ENCODE measurements at places on chromosomes 16 and 17. TPM values are rescaled to one million over a fixed set of nuclear protein-coding genes. Genes with fewer than 3 reads are reported as not detected.

GRCh38 chr17:80817861-80818260 lies 173.8 kb upstream of the CHMP6 start:
- H3K36me3 ChIP-seq, result peaks cover 1% of the 10 kb centered on the region
- no peak overlapping the region for H3K27ac ChIP-seq
- H3K27me3 ChIP-seq, result no peaks in the 10 kb centered on the region
- no peaks in the 10 kb centered on the region for H3K4me1 ChIP-seq
- no peak overlapping the region for H3K4me3 ChIP-seq
- DNase-seq, result no peak

DNA sequence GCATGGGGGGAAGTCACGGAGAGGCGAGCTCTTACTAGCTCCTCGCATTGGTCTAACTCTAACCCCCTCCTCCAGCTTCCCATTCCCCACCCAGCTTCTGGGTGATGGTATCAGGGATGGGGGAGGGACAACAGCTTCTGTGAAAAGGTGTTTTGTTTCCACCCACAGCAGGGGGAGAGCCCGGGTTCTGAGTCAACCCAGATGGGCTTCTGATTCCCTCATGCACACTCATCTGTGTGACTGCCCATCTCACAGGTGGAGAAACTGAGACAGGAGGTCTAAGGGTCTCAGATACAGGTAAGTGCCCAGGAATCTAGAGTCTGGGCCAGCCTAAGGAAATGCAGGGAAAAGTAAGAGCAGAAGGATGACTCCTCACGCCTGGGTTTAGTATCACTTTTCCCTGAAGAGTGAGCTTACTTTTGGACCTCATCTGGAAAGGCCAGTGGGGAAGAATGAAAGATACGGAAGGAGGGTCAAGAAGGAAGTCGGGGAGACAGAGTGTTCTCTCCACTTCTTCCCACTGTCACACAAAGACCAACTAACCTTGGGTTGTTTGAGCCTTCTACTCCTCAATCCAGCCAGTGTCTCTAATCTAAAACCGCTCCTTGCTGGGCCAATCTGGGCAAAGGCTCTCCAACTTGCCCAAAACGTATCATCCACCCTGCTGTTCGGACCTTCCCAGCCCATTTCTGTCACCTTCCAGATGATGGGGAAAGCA lies 3.1 kb upstream of the TLCD2 start:
- DNase-seq, result no peak
- peak overlapping the region; percentile 90 for H3K4me3 ChIP-seq
- no peaks in the 10 kb centered on the region for H3K27me3 ChIP-seq
- peak overlapping the region; percentile 98 for H3K27ac ChIP-seq

DNA sequence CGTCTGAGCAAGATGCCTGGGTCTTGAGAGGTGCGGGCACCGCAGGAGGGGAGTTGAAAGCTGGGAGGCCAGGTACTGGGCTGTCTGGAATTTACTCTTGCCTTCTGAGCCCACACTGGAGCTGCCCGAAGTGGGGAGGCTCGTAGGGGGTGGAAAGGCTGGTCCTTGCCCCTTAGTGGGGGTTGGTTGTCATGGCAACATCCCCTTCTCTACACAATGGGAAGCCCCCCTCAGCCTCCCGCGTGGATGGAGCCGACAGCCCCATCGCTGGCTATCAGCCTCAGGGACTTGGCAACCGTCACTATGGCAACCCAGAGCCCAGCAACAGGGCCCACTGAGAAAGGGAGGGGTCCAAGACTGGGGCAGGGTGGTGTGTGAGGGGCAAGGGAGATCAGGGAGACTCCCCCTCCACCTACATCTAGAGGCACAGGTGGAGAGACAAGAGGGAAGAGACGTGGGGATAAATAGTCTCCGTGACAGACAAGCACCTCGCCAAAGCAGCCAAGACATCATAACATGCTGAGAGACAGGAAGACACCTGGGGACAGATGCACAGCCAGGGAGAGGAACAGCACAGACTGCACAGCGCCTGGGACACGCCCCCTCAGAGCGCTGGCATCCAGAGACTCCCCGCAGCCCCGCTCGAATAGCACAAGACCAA lies 5.3 kb upstream of the DNAH2 start:
- no peaks in the 10 kb centered on the region for H3K36me3 ChIP-seq
- H3K4me3 ChIP-seq, result no peak overlapping the region
- H3K4me1 ChIP-seq, result peaks cover 6% of the 10 kb centered on the region
- H3K27ac ChIP-seq, result no peak overlapping the region
- H3K27me3 ChIP-seq, result peaks cover 57% of the 10 kb centered on the region

Gene CDH11
- 176 TPM for total RNA-seq

Gene HOXB4
- total RNA-seq, result 4.9 TPM

Gene CA4
- 73.1 TPM for total RNA-seq

Measured in upper lobe of right lung (tissue), 1 donor.